ENCODE measurements at places on chromosomes 7 and 10.

DNA sequence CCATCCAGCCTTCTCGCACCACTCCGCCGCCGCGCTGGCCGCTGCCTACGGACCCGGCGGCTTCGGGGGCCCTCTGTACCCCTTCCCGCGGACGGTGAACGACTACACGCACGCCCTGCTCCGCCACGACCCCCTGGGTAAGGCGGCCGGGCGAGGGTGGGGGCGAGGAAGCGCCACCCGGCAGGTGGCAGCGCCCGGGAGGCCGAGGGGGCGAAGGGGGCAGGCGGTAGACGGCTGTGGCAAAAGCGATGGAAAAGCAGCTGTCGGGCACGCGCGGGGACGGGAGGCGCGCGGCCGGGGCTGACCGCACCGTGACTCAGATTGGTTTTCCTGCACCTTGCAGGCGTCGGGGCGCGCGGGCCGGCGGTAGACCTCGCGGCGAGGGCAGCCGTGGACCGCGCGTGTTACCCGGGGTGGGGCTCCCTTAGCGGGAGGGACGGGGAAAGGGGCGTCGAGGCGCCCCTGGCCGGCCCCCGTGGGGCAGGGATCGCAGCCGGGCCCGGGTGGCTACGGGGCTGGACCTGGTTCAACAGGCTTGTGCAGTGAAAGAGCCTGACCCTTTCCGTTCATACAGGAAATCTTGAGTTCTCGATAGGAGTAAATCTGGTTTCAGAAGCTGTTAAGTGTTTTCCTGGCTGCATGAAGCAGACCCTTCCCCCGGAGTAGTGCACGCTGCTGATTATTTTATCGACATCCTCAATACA lies 608 bp downstream of the HHEX start:
- DNase-seq: no peak

DNA sequence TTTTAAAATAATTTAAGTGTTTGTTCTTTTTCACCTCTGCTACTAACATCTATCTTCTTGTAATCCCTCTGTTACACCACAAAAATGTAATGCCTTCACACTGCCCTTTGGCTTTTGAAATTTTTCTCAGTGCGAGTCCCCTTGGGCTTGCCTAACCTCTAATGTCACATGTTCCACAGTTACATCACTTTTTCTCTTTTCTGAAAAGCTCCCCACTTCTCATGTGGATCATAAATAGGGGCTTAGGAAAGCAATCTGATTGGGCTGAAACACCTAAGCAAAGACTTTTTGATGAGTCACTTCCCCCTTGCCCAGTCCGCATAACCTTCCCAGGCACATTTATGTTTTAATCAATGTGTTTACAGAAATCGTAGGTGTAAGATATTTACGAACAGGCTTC lies 288.2 kb downstream of the IPMK start:
- DNase-seq: peak; percentile 53

- DNase-seq: peak; percentile 12
Measured at GRCh38 chr10:117684672-117685211, 142.2 kb downstream of the EMX2 start.

- DNase-seq: no peak
Measured at GRCh38 chr7:21624320-21624719, 81.5 kb downstream of the DNAH11 start.

DNA sequence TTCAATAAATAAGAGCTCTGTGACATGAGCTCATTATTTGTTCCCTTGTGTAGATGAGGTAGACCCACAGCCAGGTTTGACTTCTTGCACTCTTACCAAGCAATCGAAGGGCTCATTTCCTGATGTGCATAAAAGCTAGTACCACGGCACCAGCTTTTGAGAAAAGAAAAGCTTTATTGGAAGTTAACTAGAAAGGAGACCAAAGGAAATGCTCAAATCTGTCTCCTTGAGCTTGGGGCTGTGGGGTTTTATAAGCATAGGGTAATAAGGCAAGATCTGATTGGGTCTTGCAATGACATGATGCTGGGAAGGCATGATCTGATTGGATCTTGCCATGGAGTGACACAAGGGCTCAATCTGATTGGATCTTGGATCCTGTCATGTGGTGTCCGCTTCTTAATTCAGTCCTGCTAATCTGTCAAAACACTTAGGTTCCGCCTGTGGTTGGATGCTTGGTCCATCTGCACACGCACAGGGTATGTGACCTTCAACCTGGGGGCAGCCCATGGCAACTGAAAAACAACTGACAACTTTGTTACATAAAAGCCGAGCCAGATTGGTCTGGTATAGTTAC lies 47.8 kb upstream of the FRMD4A start:
- no peak for DNase-seq

GRCh38 chr10:71025535-71025934 lies 137.2 kb upstream of the PCBD1 start:
- peak; percentile 11 for DNase-seq

- no peak for DNase-seq
Measured at GRCh38 chr7:14861456-14861855, 41.1 kb downstream of the DGKB start.

GRCh38 chr10:8043569-8044306 lies 10.8 kb upstream of the GATA3 start:
- DNase-seq: no peak

DNA sequence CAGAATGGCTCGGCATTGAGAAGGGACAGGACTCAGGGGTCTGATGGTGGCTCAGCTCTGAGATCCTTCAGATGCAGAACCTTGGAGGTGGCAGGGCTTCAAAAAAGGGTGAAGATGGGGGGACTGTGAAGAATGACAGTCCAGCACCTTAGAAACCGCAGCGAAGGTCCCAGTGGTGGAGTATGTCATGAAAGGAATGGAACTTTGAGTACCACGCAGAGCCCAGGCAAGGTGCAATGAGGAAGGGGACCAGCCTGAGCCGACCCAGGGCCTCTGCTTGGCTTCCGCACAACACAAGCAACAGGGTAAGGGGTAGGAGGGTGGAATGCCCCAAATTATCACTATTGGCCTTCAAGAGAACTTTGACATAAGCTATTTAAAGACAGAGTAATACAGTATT lies 8.2 kb upstream of the GPAM start:
- no peak for DNase-seq

GRCh38 chr7:64574540-64575099 lies 11.7 kb upstream of the ZNF680 start:
- DNase-seq: no peak

GRCh38 chr7:50791363-50791937 lies 8.8 kb upstream of the GRB10 start:
- DNase-seq: no peak

- no peak for DNase-seq
Measured at GRCh38 chr7:50660040-50660829, 95.0 kb upstream of the DDC start.

DNA sequence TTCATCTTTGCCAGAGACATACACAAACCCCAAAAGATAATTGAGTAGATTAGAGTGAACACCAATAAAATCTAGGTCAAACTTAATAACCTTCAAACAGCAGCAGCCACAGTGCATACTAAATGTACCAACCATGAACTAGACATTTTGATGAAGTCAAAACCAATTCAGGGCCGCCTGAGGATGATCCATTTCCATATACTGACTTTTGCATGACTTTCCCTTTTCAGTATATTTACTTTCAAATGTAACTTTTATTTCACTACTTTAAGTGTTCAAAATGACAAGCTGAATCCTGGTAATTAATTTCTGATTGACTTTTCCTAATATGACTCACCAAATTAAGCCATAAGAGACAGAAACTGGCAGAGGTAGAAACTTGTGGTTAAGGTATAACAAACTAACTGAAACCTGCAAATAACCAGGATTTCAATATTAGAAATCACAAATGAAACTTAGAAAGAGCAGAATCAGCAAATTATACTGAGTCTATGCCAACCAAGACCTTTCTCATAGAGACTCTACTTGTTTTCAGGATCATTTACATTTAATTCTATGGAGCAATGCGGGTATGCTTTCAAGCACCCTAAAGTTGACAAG lies 171.9 kb upstream of the LRRN3 start:
- no peak for DNase-seq

GRCh38 chr10:87093632-87094372 lies 841 bp downstream of the GLUD1 start:
- peak; percentile 65 for DNase-seq

GRCh38 chr10:100359529-100360150 lies 12.6 kb downstream of the SCD start:
- no peak for DNase-seq

DNA sequence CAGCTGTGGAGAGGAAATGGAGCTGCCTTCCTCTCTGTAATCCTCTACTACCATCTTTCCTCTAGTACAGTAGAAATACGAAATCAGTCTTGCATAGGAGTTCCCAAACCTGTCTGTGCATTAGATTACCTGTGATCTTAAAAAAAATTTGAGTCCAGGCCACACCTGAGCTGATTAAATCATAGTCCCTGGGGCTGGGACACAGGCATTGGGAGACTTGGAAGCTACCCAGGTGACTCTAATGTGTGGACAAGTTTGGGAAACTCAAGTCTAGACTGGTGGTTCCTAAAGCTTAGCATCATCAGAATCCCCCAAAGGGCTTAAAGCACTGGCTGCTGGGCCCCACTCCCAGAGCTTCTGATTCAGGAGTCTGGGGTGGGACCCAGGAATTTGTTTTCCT lies 152.7 kb upstream of the GLI3 start:
- no peak for DNase-seq

- peak; percentile 23 for DNase-seq
Measured at GRCh38 chr10:107280293-107280692, 115.8 kb upstream of the SORCS1 start.

DNA sequence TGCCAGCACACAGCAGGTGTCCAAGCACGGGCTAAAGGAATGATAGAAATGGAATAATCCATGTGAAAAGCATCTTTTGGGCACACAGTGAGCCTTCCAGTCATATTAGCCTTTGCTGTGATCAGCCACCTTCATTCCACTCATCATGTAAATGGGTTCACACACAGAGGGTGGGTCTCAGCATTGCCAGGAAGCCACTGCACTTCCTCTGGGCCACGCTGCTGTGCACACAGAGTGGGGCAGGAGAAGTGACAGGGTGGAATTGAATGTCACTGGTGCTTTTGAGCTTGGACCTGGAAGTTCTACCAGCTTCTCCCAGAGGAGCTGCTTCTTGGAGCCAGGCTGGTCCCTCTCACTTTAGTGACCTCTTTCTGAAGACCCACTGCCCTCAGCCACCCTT lies 203.5 kb downstream of the USP6NL start:
- DNase-seq: no peak

DNA sequence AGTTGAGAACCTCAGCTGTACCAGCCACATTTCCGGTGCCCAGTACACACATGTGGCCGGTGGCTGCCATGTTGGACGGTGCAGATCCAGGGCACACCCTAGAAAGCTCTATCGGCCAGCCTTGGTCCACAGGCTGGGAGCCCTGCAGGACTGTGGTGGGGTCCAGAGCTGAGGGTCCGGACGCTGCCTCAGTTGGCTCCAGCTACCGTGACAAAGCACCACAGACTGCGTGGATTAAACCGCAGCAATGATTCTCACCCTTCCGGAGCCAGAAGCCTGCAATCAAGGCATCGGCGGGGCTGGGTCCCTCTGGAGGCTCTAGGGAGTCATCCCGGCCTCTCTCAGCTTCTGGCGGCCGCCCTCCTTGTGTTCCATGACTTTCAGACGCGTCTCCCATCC lies 50.1 kb downstream of the PDGFA start:
- DNase-seq: no peak

DNA sequence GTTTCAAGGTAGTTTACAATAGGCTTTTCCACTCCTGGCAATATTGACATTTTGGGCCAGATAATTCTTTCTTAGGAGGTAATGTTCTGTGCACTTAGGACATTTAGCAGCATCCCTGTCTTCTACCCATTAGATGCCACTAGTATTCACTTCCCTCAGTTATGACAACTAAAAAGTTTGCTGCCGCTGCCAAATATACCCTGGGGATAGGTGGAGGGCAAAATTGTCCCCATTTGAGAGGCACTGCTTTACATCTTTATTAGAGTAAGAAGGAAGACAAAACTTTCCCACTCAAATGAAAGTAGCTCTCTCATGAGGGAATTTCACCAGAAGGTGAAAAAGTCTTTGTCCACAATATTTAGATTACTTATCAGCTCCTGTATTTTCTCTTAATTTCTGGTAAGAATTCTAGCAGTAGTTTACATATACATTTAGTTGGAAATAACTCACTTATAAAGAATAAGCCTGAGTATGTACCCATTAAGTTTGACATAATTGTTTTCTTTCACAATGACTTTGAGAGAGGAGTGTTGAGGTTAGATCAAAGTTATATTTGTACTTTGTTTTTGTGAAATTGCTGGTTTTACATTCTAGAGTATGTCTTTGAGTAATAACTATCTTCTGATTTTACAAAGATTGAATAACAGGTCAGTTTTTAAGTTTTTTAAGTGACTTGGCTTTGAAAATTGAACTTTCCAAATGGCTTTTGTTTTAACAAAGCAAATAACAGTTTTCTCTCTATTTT lies 46.0 kb downstream of the HELLS start:
- DNase-seq: no peak

DNA sequence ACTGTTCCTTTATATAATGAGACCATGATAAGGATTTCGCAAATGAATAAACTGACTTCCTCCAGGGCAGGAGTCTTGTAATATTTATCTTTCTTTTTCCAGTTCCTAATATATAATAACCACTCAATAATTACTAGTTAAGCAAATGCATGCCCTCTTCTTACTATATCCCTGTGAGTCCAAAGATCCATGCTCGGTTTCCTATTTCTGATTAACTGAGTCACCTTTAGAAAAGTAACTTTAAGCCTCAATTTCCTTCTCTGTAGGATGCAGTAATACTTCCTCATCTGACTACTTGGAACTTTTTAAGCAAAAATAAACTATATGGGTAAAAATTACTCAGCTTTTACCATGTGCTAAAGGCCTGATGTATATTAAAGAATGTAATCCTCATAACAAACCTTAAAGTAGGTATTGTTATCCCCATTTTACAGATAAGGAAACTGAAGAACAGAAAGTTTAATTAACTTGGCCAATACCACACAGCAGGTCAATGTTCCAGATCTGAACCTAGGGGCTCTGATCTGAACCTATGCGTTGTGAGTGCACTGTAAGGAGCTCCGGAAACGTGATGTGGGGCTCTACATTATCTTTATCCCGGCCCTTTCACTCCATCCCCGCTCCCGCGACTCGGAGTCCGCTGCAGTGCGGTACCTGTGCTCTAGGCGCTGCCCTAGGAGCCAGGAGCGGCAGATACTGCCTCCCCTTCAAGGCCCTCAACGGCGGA lies 458 bp downstream of the COX15 start:
- no peak for DNase-seq

DNA sequence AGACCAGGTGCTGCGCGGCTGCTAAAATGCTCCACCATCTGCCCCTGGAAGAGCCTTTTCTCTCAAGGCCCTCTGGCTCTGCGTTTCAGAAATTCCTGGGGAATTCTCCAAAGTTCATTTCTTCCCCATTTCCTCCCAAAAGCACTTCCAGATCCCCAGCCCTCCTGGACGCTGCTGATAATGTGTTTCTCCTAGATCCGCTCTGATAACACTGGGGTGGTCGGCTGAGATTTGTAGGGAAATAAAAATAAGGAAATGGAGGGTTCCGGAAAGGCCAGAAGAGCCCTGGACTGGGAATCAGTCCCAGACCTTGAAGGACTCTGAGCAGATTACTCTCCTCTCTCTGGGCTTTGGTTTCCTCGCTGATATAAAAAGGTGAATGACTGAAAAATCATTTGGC lies 28.1 kb downstream of the COL13A1 start:
- DNase-seq: no peak

GRCh38 chr10:132939957-132940790 lies 2.2 kb downstream of the CFAP46 start:
- peak; percentile 60 for DNase-seq

All from HT-29 (cell line).